Central memory CD8-positive, alpha-beta T cell (primary cell): ENCODE measurements at places on chromosomes 5 and 9.
A peak's percentile ranks its signal among the peaks of the same experiment; 100 is the strongest.

DNA sequence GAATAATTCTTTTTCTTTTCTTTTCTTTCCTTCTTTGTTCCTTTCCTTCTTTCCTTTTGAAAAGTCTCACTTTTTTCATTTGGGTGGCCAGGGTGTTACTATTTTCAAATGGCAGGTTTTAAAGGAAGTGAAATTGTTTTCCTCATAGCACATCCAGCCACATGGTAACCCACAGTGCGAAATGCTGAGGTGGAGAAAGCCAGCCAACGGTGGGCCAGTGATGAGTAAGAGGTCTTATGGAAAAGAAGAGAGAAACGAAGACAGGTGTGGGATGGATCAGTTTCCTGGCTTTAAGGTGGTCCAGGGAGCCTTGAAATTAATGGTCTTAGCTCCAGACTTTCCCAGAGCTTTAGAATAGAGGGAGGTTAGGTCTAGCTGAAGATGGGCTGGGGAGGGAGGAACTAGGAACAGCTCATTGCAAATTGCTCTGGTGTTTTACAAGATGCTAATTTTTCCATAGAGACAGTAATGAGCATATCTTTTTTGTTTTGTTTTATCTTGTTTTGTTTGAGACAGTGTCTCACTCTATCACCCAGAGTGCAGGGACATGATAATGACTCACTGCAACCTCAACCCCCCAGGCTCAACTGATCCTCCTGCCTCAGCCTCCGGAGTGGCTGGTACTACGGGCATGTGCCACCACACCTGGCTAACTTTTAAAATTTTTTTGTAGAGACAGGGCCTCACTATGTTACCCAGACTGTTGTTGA is 17.8 kb downstream of the ITK start:
- DNase-seq = peak; percentile 37

- DNase-seq = no peak
Measured at GRCh38 chr9:96883922-96884321, 29.6 kb upstream of the ZNF782 start.

GRCh38 chr5:77545285-77545684 is 53.2 kb upstream of the WDR41 start:
- no peak for DNase-seq

DNA sequence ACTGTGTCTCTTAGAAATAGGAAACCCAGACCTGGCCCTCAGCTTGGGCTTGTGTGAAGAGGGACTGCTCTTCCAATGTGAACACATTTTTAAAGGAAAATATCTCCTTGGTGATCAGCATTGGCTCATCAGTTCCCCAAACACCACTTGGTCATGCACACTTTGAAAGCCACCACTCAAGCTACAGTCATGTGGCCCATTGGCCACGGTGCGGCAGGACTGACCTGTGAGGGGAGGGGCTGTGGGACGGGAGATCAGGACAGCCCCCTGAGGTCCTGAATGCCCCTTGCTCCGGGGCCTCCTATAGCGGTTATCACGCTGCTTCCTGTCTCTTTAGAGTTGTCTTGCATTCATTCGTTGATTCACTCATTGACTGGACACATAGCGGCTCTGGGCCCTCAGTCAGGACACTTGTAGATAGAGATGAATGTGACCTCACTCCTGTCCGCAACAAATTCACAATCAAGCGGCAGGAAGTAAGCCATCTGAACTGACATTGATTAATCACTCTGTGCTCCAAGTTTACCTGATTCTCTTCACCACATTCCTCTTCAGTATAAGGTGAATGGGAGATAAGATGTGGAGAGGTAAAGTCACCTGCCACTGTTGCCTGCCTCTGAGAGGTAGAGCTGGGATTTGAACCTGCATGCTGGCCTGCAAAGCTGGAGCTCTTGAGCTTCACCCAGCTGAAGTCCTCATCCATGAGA is 73.1 kb downstream of the COL15A1 start:
- DNase-seq = no peak

- DNase-seq = no peak
Measured at GRCh38 chr5:72006361-72006760, 100.9 kb upstream of the MAP1B start.

DNA sequence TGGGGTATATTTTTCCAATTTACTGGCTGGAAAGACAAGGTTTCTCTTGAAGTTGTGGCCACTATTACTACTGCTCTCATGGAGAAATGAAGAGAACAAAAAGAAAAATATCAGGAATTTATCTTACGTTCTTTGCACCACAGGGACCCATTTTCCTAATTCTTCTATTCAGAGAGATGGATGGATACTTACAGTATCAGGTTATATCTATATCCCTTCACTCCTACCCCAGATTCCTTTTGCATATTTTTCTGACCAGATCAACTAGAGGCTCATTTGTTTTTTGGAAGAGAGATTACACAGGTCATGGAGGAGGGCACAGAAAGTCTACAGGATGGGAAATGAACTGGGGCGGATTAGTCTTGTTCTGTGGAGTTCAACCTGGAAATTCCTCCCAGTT is 277.2 kb upstream of the VLDLR start:
- no peak for DNase-seq

DNA sequence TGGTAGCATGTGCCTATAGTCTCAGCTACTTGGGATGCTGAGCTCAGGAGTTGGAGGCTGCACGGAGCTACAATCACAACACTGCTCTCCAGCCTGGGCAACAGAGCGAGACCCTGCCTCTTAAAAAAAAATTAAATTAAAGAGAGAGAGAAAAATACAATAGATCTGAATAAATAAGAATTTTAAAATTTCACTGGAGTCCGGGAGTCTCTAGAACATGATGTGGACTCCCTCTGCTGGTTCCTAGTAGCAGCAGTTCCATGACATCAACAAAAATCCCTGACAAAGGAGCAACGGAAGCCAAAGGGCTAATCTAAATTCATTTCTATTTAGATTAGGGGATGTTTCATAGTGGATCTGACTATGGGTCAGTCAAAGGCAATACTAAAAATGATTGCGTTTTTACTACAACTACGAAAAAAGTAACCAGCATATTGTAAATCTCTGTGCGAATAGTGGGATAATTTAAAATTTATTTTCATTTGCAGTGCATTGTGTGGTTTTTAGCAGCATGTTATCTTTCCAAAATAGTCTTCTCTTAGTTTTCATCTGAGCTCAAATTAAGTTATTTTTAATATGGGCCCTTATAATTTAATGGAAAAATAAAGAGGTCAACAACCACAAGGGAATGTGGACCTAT is 6.7 kb downstream of the INIP start:
- no peak for DNase-seq

DNA sequence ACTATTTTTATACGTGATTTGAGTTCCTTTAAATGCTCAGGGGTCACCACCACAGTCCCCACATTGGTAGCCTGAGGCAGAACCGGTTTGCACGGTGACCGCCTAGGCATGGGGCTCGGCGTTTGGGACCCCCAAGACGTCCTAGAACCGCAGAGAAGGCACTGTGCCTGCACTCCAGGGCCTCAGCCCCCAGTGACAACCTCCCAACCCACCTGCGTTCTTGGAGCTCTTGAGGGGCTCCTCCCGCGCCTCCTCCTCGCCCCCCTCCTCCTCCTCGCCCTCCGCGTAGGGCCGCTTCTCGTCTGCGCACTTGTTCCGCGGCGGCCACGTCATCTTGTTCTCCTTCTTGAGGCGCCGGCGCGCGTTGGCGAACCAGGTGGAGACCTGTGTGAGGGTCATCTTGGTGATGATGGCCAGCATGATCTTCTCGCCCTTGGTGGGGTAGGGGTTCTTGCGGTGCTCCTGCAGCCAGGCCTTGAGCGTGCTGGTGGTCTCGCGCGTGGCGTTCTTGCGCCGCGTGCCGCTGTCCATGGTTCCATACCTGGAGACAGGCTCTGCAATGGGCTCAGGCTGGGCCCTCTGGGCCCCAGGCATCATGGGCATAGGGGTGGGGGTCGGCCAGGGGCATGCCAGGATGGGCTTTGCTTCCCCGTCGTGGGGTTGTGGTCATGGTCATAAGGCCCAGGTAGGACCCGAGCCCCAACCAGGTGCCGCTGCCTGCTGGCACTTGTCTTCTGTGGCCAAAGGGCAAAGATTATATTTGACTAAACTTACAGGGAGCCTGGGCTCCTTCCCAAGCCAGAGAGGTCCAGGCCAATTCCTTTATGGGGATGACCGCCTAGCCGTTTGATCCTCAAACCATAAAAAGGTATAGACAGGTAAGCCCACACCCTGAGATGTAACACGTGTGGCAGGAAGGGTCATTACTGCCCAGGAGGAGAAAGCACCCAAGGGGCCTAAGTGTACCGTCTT is 3.1 kb downstream of the IRX4 start:
- DNase-seq = no peak

DNA sequence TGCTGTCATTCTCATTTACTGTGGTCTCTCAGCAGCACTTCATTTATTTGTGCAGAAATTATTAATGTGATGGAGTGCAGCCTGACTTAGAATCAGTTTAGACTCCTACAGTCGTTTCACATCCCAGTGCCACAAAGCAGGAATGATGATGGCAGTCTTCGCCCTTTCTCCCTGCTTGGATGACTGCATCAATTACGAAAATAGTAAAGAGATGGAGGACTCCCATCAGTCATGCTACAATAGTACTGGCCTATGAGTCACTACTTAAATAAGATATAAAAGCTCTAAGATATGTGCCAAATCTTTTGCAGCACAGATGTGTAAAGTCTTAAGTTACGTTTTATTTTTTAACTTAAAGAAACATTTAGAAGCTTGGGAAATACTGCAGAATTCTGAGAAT is 263.9 kb downstream of the CHSY3 start:
- no peak for DNase-seq

DNA sequence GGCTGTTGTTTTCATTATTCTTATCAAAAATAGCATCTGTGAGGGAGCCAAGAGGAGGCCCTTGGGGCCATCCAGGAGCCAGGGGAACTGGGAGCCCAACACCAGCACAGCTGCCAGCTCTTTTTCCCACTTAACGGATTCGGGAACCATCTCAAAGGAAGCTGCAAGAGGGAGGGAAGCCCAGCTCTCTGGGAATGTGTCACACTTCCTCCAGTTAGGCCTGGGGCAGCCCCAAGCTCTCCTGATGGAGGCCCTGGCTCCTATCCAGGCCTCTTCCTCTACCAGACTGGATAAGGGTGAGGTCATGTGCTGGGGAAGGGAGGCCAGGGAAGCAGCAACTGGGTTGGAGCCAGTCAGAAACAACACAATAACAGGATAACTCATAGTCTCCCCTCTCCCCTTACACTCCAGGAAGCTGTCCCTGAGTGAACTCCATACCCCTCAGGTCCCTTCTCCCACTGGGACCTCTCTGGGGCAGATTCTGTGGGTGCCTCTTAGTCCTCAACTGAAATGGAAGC is 12.7 kb downstream of the CSF2 start:
- no peak for DNase-seq

GRCh38 chr9:35048511-35048910 is 23.9 kb downstream of the VCP start:
- DNase-seq = no peak
